Stimulated activated CD4-positive, alpha-beta T cell treated with anti-CD3 and anti-CD28 coated beads, Interleukin-15, amount 100 ng/mL, for 24 hours (primary cell): ENCODE measurements at places on chromosomes 5 and 9.

- DNase-seq = no peak
Measured at GRCh38 chr5:97118261-97119006, 24.0 kb downstream of the LIX1 start.

GRCh38 chr9:103802068-103802467, 292.0 kb upstream of the SMC2 start:
- DNase-seq = no peak

DNA sequence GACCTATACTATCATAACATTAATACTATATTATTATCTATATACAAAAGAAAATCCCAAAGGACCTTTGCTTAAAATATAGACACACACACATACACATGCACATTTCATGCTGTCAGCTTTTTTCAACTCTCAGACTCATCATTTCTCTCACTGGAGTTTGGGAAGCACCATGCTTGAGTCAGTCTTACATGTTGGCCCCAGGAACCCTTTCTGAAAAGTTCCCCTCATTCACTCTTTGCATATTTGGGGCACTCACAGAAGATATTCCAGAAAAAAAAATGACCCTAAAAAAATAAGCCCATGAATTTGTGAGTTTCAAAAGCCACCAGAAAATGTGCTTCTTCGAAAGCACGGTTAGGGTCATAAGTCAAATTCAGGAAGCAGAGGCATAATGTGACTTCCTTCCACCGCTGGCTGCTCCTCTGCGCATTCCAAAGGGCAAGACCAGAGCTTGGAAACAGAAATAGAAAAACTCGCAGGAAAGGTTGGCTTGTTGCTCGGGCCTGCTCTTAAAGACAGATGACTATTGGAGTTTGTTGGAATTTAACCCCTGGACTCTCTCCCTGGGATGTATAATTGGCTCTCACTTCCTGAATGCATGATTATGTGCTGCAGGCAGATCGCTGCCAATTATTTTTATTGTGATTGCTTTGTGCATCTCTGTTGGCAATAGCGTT, 129.7 kb upstream of the IQGAP2 start:
- no peak for DNase-seq

DNA sequence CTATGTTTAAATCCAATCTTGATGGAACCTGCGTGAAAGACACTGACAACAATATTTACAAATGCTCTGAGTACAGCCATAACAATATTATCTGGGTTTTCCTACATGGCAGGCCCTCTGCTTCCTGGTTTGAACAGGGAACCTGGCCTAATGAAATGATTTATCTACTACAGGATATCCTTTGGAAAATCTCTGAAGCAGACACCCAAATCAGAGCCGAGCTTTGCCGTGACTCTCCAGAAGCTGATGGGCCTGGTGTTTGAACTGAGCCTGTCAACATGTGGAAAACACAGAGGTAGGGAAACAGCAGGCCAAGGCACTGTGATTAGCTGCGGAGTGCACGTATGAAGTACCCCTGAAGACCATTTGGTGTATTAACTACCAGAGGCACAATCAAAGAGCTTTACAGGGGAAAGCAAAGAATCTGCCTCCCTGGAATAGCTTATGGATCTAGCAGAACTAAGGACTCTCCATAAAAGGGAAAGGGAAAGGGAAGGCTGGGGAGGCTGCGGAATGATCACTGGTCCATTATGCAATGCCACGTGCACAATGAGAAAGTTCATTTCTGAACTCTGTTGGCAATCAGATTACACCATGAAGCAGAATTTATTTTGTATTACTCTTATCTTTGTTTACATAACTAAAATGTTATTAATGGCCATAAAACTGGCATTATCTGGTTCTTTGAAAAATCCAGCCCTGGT, 321.9 kb downstream of the EBF1 start:
- no peak for DNase-seq

- DNase-seq = no peak
Measured at GRCh38 chr5:80185095-80185494, 70.8 kb downstream of the SERINC5 start.

GRCh38 chr9:127185931-127186781, 63.7 kb upstream of the ANGPTL2 start:
- DNase-seq = no peak

- no peak for DNase-seq
Measured at GRCh38 chr5:93130624-93131490, 450.2 kb downstream of the NR2F1-AS1 start.
